Esophagus squamous epithelium (tissue), 5 donors: ENCODE measurements at places on chromosomes 5 and 9.
A peak's percentile ranks its signal among the peaks of the same experiment; 100 is the strongest.

DNA sequence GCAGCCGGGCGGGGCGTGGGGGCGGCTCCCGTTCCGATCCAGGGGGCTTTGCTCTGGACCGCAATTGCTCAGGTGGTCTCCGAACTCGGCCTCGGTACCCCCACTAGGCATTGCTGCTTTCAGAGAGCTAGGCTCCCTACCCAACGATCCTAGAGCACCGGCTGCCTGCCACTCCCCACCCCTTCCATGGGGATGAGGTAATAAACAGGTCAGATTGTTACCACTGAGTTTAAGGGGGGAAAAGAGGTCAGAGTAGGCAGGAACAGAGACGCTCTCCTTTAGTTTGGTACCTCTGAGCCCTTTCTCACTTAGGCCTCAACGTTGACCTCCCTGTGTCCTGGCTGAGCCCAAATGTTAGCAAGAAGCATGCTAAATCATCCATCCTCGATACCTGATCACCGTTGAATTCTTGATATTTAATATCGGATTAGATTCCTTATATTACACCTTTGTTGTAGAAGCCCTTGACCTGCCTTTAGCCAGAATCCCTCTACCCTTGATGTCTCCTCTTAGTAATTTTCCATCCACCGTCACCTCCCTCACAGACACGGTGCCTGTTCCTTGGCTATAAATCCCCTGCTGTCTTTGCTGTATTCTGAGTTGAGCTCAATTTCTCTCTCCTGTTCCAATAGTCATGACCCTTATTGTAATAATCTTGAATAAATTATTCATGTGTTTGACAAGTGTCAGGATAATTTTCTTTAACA, 588 bp upstream of the PLPP1 start:
- H3K27me3 ChIP-seq = no peaks in the 10 kb centered on the region
- DNase-seq = no peak
- peaks cover 3% of the 10 kb centered on the region for H3K4me1 ChIP-seq

GRCh38 chr5:19676895-19677294, 311.1 kb downstream of the CDH18 start:
- H3K36me3 ChIP-seq = no peaks in the 10 kb centered on the region
- no peaks in the 10 kb centered on the region for H3K4me1 ChIP-seq
- DNase-seq = no peak
- no peaks in the 10 kb centered on the region for H3K27me3 ChIP-seq

- no peak overlapping the region for H3K27ac ChIP-seq
- peak overlapping the region; percentile 32 for H3K4me3 ChIP-seq
- H3K27me3 ChIP-seq = no peaks in the 10 kb centered on the region
- H3K36me3 ChIP-seq = no peaks in the 10 kb centered on the region
- no peaks in the 10 kb centered on the region for H3K4me1 ChIP-seq
Measured at GRCh38 chr5:82466986-82467561, 188.9 kb upstream of the RPS23 start.

- H3K36me3 ChIP-seq = no peaks in the 10 kb centered on the region
- no peaks in the 10 kb centered on the region for H3K27me3 ChIP-seq
- no peak overlapping the region for H3K27ac ChIP-seq
- DNase-seq = no peak
- no peak overlapping the region for H3K4me3 ChIP-seq
Measured at GRCh38 chr5:160601046-160601445, 179.4 kb downstream of the PTTG1 start.

GRCh38 chr9:126216826-126217225, 109.8 kb upstream of the MVB12B start:
- no peak for DNase-seq
- no peaks in the 10 kb centered on the region for H3K4me1 ChIP-seq
- no peak overlapping the region for H3K4me3 ChIP-seq
- H3K36me3 ChIP-seq = no peaks in the 10 kb centered on the region

GRCh38 chr5:155728146-155728856, 598.7 kb upstream of the SGCD start:
- H3K27me3 ChIP-seq = peaks cover 12% of the 10 kb centered on the region
- no peaks in the 10 kb centered on the region for H3K36me3 ChIP-seq
- no peak for DNase-seq
- peaks cover 35% of the 10 kb centered on the region for H3K4me1 ChIP-seq
- H3K4me3 ChIP-seq = peak overlapping the region; percentile 65
- no peak overlapping the region for H3K27ac ChIP-seq

- no peak overlapping the region for H3K27ac ChIP-seq
- DNase-seq = no peak
- H3K4me3 ChIP-seq = no peak overlapping the region
- H3K27me3 ChIP-seq = no peaks in the 10 kb centered on the region
- no peaks in the 10 kb centered on the region for H3K4me1 ChIP-seq
Measured at GRCh38 chr5:65423623-65424022, 58.1 kb downstream of the ADAMTS6 start.
